ENCODE measurements at places on chromosomes 4 and X.

DNA sequence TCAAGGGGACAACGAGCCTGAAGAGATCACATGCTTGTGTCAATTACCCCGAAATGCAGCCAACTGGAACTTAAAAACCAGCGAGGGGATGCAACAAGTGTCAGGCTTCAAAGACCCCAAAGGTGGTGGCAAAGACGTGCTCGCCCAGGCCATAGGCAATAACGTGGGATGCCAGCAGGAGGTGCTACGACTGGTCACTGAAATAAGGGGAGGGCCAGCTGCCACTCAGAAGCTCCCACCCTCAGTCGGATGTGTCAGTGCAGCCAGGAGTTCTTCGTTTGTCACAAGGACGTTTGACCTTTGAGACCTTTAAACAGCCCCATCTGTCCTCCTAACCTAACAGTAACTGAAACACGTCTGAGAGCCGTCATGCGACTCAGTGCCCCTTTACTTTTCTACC, 556.8 kb upstream of the PCDH10 start:
- DNase-seq = no peak

DNA sequence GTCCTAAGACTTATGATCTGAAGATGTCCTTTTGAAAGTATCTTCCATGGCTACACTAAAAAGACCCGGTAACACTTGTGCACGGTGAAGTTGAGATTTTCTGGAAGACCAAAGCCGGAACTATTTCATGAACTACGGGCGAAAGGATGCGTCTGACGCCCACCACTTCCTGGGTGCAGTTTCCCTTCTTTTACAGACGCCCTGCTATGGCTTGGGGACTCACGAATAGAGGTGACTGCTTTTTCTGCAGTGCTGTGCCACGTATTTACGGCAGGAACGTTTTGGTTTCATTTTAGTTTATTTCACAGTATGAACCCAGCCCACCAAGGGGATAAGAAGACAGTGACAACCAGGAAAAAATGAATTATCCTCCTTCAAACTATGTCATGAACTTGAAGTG, 180.4 kb downstream of the AFAP1 start:
- peak; percentile 20 for DNase-seq

DNA sequence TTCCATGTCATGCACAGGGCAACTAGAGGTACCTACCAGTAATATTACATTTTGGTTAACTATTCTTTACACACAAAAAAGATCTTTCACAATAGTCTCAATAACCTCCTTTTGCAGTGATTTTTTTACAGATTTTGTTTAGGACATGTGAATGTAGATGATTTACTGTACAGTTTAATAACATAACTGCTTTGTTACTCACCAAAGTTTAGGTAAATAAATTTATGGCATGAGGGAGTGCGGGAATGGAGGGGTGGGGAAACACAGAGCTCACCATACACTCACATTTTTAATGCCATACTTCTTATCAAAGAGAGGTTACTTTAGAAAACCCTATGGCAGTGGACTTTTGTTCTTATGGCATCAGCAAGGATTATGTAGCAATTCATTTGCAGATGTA, 93.1 kb upstream of the TEX13A start:
- DNase-seq = no peak

DNA sequence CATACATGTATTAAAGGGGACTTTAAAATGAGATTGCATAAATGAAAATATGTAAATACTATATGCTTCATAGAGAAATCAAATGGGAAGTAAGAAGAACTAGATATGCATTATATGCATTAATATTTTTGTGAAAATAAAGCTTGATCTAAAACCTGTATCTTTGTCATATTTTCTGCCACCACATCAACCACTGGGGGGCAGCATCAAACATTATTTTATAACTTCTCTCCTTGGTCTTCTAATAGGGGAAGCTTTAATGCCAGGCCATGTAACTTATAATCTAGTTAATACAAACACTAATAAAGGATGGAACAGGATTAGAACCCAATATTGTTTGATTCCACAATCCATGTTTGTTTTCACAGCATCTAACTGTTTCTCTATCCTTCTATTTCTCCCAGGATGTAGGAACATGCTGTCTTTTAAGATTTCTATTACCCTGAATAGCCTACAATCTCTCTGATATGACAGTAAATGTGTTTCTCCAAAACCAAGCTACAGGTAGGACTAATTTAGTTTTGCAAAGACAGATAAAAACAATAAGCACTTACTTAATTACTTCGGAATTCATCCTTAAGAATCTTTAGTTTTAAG, 10.0 kb downstream of the QRFPR start:
- no peak for DNase-seq

- no peak for DNase-seq
These were observed 104.2 kb downstream of the TMEM131L start for GRCh38 chr4:153570228-153570973.

GRCh38 chrX:97215186-97215585, 331.5 kb downstream of the RPA4 start:
- DNase-seq = no peak

DNA sequence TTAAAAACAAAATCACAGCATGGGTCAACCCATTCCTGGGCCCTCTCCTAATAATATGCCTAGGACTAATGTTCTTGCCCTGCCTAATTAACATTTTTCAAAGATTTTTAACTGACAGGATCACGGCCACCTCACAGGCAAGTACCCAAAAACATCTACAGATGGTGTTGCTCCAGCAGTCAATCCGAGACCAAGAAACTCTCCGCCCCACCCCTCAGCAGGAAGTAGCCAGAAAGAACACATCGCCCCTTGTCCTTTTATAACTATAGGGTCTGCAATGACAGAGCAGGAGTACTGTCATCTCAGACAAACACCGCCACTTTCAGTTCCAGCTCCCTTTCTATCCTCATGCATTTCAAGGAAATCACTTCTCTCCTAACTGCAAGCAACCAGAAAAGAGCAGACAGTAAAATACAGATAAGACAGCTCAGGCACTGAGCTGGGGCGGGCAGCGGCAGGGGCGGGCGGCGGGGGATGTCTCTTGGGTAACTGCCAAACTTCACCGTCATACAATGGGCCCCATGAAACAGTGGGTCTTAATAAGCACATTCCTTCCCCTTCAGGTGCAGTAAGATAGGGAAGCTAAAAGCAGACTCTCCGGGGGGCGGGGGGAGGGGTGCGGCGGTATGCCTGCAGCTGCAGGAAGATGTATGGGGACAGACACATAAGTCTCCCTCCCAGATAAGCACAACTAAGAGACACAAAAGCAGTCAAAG, 67.4 kb downstream of the ZNF182 start:
- DNase-seq = no peak
